ENCODE measurements at places on chromosomes 1 and 21.

DNA sequence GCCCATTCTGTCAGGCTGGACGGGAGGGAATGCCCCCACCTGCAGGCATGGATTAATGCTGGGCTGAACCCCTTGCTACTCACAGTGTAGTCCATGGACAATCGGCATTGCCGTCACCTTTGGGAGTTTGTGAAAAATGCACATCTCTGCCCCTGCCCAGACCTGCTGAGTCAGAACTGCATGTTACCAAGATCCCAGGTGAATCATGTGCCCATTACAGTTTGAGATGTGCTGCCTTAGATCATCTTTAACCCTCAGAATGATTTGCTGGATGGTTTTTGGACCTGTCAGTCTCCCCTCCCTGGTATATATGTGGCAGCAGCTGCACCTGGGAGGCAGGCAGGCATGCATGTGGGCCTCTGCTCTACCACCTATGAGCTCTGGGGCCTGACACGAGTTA lies 15.0 kb downstream of the HTR6 start:
- no peak for DNase-seq

- DNase-seq = no peak
These were observed 28.6 kb upstream of the TXLNA start for GRCh38 chr1:32150847-32151246.

DNA sequence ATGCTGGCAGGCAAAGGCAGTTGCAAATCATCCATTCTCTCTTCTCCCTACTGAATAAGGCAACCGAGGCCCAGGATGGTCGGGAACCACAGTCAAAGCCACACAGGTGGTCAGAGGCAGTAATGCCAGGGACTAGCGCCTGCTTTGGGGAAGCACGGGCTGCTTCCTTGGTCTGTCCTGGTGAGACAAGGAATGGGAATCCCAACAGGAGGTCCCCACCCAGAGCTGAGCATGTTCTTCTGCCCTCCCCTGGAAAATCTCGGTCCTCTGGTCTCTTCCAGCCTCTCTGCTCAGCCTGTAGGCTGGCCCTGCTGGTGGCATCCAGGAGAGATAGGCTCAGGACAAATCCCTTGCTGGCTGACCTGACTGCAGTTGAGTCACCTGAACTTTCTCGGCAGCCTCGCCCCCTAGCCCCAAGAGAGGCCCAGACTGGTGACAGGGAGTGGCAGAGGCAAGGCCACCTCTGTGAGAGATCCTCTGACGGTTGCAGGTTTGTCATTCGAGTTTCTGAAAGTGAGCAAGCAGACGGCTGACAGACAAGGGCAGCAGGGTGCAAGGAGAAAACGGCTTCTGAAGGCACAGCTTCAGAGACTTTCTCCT lies 5.8 kb downstream of the OLIG1 start:
- DNase-seq = no peak

DNA sequence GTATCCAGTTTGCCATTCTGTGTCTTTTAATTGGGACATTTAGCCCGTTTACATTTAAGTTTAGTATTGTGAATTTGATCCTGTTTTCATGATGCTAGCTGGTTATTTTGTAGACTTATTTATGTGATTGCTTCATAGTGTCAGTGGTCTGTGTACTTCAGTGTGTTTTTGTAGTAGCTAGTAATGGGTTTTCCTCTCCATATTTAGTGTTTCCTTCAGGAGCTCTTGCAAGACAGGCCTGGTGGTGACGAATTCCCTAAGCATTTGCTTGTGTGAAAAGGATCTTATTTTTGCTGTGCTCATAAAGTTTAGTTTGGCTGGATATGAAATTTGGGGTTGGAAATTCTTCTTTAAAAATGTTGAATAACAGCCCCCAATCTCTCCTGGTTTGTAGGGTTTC lies 69.2 kb upstream of the PDC start:
- no peak for DNase-seq

DNA sequence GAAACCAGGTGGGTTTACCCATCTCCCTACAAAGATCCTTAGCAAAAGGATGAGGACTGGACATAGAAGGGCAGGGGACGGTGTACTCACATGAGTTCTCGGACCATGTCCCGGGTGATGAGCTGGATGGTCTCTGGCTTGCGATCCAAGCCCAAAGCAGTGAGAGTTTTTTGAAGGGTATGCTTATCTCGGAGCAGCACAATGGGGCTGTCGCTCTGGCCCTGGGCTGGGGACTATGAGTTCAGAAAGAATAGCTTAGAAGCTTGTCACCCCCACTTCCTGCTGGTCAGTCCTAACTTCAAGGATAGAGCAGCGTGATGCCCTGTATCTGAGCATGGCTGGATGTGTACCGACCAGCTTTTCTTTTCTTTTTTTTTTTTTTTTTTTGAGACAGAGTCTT lies 9.6 kb downstream of the CFAP45 start:
- no peak for DNase-seq

- DNase-seq = no peak
These were observed 10.7 kb upstream of the FCER1A start for GRCh38 chr1:159291424-159291823.

GRCh38 chr1:186500804-186501203 lies 39.9 kb upstream of the PDC start:
- DNase-seq = no peak
